Left ventricle myocardium inferior (tissue), 1 donor: ENCODE measurements at places on chromosomes 5 and 9. TPM values are rescaled to one million over a fixed set of nuclear protein-coding genes. Genes with fewer than 3 reads are reported as not detected.

- DNase-seq = no peak
Observed at GRCh38 chr5:158679221-158679641, 420.5 kb downstream of the EBF1 start.

GRCh38 chr9:37540634-37541033, 35.5 kb downstream of the FBXO10 start:
- DNase-seq = peak; percentile 47

- DNase-seq = no peak
Observed at GRCh38 chr5:43664501-43665040, 61.6 kb downstream of the NNT start.

DNA sequence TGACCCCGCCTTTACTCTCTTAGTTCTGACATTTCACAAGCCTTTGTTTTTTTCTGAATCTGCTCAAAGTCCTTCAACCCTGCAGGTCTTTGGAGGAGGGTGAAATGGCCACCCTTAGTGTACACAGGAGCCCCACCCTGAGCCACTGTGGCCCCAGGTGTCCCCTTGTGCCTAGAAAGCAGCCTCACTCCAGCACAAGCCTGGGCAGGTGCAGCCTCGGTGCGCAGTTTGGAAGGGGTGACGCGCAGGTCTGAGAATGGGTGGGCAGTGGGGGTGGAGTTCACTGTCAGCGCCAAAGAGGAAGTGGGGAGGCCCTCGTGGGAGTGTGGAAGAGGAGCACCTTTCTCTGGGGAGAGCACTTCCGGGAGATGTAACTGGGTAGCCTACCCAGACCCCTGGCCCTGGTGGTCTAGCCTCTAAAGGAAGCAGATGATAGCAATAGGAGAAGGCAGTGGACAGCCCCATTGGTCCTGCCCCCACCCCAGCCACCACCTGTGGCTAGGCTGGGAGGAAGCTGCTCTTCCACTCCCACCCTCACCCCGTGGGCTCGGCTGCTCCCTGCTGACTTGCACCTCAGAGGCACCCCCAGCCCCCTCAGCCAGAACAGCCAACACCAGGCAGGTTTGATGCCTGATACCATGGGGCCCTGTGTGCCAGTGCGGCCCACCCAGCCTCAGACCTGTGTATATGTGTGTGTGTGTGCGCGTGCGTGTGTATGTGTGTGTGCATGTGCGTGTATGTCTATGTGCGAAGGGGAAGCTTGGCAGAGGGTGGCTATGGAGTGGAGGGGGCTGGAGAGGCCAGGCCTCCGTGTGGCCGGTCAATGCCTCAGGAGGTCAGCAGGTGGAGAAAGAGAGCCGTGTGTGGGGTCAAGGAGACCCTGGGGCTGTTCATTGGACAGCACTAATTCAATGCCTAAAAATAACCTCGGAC, 16.8 kb upstream of the DAB2IP start:
- DNase-seq = no peak

DNA sequence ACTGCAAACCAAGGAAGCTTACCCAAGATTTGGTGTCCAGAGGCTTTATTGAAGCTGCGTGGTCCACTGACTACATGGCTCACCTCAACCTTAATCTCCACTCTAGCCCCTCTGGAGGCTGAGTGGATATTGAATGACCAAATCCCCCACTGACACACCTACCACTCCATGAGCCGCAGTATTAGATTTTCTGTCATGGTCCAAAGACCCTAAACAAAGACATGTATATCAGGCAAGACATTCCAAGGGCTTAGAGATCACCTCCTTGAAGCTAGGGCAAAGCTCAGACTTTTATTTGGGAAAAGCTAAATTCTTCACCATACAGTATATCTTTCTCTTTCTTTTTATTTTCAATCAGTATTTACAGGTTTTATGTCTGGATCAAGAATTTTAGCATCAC, 346.2 kb upstream of the CTNND2 start:
- no peak for DNase-seq

GRCh38 chr5:90854169-90854568, 295.6 kb downstream of the ADGRV1 start:
- DNase-seq = no peak

DNA sequence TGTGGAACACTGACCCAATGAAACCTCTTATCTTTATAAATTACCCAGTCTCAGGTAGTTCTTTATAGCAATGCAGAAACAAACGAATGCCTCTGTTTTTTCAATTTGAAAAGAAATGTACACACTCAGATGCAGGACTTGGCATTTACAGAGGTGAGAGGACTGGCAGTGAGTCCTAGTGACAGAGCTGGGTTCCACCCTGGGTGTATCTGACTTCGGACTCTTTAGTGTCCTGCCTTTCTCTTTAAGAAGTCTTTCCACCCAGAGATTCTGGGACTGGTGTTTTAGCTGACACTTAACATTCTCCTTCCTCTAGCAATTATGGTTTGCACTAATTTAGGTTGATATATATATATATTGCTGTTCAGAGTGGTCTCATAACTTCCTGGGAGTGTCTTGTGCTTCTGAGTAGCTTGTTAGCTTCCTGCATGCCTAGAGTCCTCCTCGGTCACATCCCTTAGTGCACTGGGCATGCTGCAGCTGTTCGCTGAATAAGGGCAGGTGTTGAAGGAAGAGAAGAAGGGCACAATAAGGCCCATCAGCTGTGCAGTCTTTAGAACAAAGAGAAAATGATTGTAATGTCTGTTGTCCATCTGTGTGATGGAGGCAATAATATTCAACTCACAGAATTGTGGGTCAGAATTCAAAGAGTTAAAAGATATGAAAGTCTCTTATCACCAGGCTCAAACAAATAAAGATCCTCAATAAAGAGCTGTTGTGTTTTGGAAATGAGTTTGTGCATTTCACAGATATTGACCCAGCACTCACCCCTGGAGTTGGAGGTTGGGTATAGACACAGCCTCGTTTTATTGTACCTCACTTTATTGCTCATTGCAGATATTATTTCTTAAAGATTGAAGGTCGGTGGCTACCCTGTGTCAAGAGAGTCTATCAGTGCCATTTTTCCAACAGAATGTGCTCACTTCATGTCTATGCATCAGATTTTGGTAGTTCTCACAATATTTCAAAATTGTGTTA, 187.1 kb downstream of the TRIM32 start:
- no peak for DNase-seq

GRCh38 chr9:131567910-131568309, 22.6 kb downstream of the PRRT1B start:
- DNase-seq = no peak

DNA sequence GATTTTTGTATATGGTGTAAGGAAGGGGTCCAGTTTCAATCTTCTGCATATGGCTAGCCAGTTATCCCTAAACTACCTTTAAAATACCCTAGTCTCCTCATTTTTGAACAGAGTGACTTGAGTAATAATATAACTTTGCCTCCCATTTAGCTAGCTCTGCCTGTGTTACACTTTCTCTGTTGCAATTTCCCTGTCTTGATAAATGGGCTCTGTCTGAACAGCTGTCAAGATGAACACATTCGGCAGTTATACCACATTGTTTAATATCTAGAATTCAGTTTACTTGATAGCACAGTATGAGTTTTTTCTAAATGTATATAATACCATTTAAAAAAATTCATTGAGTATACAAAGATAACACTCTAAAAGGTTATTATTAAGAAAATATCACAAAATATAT, 562.9 kb upstream of the FTMT start:
- no peak for DNase-seq

DNA sequence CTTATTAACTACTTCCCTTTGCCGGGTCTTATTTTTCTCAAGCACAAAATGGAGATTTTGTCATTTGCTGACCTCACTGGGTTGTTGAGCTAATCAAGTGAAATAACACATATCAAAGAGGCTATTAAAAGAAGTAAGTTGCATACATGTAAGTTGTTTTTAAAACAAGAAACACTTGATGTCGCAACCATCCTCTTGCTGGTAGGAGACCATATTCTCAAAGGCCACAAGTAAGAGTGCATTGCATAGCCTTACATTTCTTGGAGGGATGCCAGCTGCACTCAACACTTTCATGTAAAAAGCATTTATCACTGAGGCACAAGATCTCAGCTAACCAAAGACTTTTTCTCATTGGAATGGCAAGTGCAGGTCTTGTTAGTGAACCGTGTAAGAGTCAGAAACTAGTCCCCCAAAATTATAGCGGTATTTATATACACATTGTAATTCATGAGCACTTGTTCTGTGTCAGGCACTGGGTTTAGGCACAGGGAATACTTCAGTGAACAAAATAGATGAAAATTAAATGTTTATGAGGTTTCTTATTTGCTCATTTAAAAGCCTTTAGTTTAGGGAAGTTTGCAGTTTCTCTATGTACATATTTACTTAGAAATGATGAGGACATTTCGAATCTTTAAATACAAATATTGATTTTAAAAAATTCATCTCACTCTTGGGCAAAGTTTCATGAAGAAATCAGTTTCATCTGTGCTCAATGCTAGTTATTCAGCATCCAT, 72.0 kb downstream of the ZFAND5 start:
- no peak for DNase-seq

DNA sequence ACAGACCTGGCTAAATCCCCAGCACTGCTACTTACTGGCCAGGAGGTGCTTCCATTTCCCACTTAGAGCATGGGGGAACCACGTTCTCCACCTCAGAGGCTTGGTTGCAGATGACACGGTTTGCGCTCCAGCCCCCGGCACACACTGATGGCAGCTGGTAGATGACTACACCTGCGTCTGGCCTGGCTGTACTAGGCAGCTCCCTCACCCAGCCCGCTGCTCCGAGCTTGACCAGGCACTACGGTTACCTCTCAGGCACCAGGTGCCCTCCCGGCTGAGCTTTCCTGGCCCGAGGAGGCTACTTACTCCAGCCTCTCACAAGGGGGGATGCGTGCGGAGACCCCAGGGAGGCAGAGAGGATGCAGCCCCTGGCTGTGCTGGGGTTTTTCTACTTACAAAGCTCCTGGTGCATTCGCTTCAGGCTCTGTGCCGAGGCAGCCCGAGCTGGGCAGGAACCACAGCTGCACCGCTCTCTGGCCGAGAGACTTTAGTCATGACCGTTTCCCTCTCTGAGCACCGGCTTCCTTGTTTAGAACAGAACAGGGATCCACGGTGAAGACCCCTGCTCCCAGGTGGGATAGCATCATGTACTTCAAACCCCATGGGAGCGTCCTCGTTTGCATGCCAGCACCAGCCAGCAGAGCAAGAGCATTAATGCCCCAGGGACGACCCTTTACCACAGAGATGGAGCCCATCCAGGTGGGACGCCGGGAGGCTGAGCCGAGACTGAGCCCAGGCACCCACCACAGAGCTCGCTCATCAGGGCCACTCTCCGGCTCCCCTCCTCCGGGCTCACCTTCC, 7.6 kb upstream of the GBGT1 start:
- DNase-seq = no peak

DNA sequence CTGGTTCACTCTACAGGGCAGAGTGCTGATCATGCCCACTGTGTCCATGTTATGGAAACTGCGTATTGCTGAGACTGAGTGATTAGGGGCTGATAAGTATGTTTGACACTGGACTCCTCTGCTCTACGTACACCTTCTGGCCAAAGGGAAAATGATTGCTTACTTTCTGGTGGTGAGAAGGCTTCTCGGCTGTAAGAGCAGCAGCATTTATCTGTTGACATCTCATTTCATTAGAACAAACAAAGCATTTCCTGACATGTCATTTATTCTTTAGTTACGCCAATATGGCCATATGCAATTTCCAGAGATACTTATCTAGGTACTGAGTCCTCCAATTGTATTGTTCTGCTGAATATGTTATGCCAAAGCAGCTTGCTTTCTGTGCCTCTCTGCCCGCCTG, 5.6 kb downstream of the FAXDC2 start:
- DNase-seq = no peak

- no peak for DNase-seq
Observed at GRCh38 chr5:13946111-13946510, 1.6 kb upstream of the DNAH5 start.

RAD1 gene
- 28.2 TPM for total RNA-seq

GRCh38 chr5:174307656-174308271, 262.3 kb downstream of the NSG2 start:
- DNase-seq = no peak

IL5 gene
- not detected for total RNA-seq
